Left kidney (tissue), 8 donors: ENCODE measurements at places on chromosomes 11 and 22. TPM values are rescaled to one million over a fixed set of nuclear protein-coding genes. Genes with fewer than 3 reads are reported as not detected.
A peak's percentile ranks its signal among the peaks of the same experiment; 100 is the strongest.

The CSF2RB gene
- 1.9 TPM for polyA plus RNA-seq

The PIH1D2 gene
- polyA plus RNA-seq, result 12.6 TPM

The HBD gene
- 0.38 TPM for polyA plus RNA-seq

The RASL10A gene
- polyA plus RNA-seq, result 0.40 TPM

The NAALADL1 gene
- polyA plus RNA-seq, result 10.0 TPM

GRCh38 chr11:57248780-57249383, 11.8 kb upstream of the APLNR start:
- peak; percentile 53 for DNase-seq
